K562 (cell line): ENCODE measurements at places on chromosomes 7 and 10. TPM values are rescaled to one million over a fixed set of nuclear protein-coding genes. Genes with fewer than 3 reads are reported as not detected.

- no peak overlapping the region for H3K4me3 ChIP-seq
- peaks cover 24% of the 10 kb centered on the region for H3K36me3 ChIP-seq
- DNase-seq: no peak
- H3K27me3 ChIP-seq: peaks cover 10% of the 10 kb centered on the region; the same call in 1 of the 2 replicates
These were observed 488 bp upstream of the CHCHD3 start for GRCh38 chr7:133082390-133082766.

GRCh38 chr7:47941136-47941844, 7.0 kb downstream of the PKD1L1 start:
- no peak for DNase-seq
- H3K4me3 ChIP-seq: no peak overlapping the region
- H3K27me3 ChIP-seq: peaks cover 27% of the 10 kb centered on the region
- H3K4me1 ChIP-seq: no peaks in the 10 kb centered on the region

GRCh38 chr7:83301416-83301815, 138.7 kb upstream of the PCLO start:
- H3K27me3 ChIP-seq: no peaks in the 10 kb centered on the region

GRCh38 chr10:123294886-123295285, 140.7 kb downstream of the BUB3 start:
- no peaks in the 10 kb centered on the region for H3K4me1 ChIP-seq
- no peak overlapping the region for H3K27ac ChIP-seq
- no peak overlapping the region for H3K4me3 ChIP-seq
- H3K36me3 ChIP-seq: no peaks in the 10 kb centered on the region

SHTN1 gene
- 18.6 and 19.1 TPM in 2 replicates for total RNA-seq

FKBP14 gene
- 13.4 and 15.3 TPM in 2 replicates for total RNA-seq

GRCh38 chr10:119215371-119215770, 8.0 kb downstream of the GRK5 start:
- H3K4me3 ChIP-seq: no peak overlapping the region
- H3K36me3 ChIP-seq: no peaks in the 10 kb centered on the region
- H3K27ac ChIP-seq: no peak overlapping the region
- peaks cover 3% of the 10 kb centered on the region; the same call in 1 of the 2 replicates for H3K4me1 ChIP-seq

DNA sequence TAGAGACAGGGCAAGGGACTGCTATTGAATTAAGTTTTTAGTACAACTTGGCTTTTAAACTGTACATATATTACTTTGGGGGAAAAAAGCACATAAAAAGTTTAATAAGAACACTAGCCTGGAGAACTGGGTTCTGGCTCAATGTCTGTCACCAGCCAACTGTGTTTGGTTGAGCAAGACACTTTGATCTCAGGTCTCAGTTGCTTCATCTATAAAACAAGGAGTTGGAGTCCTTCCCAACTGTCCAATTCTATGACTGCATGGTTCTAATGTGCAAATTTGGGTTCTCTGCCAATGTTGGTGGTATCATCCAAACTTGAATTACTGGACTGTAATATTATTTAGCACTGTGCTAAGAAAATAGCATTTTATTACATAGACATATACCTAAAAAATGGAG, 50.3 kb downstream of the ATXN7L1 start:
- H3K27ac ChIP-seq: no peak overlapping the region
- no peak overlapping the region for H3K4me3 ChIP-seq
- H3K27me3 ChIP-seq: peaks cover 4% of the 10 kb centered on the region; the same call in 1 of the 2 replicates
- DNase-seq: no peak
